Activated CD4-positive, alpha-beta T cell treated with anti-CD3 and anti-CD28 coated beads, Interleukin-2, amount 50 U/mL, for 48 hours (primary cell): ENCODE measurements at places on chromosomes 16 and 17.

- DNase-seq, result no peak
Measured at GRCh38 chr16:86881861-86882273, 303.5 kb downstream of the FOXL1 start.

GRCh38 chr17:41329279-41329948 lies 13.9 kb upstream of the KRTAP17-1 start:
- DNase-seq, result peak; percentile 29

DNA sequence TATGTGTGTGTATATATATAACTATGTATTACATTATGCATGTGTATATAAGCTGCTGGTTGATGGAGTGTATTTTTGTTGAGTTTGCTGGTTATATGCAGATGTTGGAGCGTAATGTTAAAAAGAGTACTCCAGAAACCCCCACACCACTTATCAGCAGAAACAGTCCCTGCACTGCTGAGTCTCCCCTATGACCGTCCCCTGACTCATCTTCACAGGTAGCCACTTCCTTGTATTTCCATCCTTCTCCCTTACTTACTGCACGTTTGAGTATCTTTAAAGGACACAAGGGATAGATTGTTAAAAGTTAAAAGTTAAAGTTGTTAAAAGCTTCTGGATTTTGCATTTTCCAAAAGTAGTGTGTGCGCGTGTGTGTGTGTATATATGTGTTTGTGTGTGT lies 853.9 kb upstream of the EEF2KMT start:
- no peak for DNase-seq

- peak; percentile 9 for DNase-seq
Measured at GRCh38 chr17:12395733-12396354, 269.8 kb upstream of the MYOCD start.

DNA sequence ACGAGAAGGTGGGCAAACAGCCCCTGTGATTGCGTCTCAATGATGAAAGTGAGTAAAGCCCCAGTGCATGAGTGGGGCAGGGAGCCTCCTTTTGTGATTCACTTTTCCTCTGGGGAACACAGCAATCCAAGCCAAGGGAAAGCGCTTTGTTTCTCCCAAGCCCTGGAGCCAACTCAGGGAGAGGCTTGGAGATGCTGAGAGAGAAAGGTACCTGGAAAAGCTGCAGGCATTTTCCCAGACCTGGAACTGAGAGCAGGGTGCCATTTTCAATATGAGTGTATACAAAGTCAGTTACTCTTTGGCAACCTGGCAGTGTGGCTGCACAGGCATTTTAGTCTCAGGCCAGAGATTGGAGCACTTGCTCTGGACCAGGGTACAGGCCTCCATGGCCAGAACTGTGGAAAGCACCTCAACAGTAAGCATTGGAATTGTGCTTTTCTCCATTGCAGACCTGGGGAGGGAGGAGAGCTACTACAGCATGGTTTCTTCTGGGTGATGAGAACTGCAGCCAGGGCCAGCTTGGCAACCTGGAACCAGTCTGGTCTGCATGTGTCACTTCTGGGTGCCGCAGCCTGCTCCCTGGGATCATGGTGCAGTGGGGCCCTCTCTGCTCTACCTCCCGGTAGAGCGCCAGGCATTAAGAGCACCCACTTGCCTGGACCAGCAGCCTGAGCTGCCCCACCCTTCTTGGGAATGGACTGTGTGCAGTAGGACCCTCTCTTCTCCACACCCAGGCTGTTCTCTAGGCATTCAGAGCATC lies 89.0 kb upstream of the CDH5 start:
- no peak for DNase-seq

- DNase-seq, result no peak
Measured at GRCh38 chr16:61814726-61815347, 221.4 kb downstream of the CDH8 start.

DNA sequence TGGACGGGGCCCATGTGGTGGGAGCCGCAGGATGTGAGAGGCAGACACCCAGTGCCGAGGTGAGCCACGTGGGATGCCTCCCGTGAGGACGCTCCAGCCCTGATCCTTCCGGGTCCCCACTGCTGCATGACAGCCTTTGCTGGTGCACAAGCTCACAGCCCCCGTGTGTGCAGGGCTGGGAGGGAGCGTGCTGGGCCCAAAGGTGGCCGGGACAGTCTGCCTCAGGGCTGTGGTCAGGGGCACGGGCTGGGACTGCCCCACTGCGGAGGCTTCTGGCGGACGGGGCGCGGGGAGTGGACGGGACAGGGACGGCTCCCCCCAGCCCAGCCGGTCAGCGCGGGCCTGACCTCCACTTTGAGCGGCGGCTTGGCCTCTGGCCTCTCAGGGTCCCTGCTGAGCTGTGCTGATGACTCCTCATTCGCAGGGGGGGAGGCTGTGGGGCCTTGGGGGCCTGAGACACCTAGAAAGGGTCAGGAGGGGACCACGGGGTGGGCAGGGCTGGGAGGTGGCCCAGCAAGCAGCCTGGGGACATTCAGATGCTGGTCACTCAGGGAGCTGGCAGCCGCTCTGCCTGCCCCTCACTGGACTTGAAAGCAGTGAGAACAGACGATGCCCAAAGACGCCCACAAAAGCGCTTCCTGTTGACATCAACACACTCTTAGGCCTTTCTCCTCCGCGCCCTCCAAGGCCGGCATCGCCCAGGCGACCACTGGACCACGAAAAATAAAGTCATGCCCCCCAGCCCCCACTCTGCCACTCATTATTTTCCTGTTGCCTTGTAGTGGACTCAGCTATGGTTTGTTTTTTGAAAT lies 9.3 kb upstream of the METRNL start:
- no peak for DNase-seq

GRCh38 chr17:17191961-17192381 lies 14.2 kb downstream of the PLD6 start:
- DNase-seq, result no peak

GRCh38 chr17:29368926-29369325 lies 21.2 kb upstream of the TAOK1 start:
- no peak for DNase-seq

- DNase-seq, result no peak
Measured at GRCh38 chr17:17508646-17509591, 12.7 kb upstream of the RASD1 start.

DNA sequence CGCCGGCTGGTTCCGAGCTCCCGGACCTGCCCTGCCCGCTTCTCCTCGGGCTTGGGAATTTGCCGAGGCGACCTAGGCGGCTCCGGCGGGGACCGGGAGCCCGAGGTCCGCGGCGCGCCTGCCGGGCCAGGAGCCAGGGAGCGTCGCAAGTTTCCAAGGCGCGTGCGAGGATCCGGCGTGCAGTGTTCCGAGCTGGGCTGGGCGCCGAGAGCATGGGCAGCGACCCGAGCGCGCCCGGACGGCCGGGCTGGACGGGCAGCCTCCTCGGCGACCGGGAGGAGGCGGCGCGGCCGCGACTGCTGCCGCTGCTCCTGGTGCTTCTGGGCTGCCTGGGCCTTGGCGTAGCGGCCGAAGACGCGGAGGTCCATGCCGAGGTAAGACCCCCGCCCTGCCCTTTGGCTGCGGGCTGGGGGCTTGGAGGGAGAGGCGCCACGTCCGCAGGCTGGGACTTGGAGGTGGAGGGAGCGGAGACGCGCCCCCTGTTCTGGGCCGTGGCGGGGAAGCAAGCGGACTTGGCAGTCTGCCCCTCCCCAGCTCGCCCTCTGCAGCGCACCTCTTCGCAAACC lies 668 bp downstream of the MMP15 start:
- peak; percentile 15 for DNase-seq

GRCh38 chr16:17342031-17342430 lies 128.7 kb downstream of the XYLT1 start:
- DNase-seq, result no peak

DNA sequence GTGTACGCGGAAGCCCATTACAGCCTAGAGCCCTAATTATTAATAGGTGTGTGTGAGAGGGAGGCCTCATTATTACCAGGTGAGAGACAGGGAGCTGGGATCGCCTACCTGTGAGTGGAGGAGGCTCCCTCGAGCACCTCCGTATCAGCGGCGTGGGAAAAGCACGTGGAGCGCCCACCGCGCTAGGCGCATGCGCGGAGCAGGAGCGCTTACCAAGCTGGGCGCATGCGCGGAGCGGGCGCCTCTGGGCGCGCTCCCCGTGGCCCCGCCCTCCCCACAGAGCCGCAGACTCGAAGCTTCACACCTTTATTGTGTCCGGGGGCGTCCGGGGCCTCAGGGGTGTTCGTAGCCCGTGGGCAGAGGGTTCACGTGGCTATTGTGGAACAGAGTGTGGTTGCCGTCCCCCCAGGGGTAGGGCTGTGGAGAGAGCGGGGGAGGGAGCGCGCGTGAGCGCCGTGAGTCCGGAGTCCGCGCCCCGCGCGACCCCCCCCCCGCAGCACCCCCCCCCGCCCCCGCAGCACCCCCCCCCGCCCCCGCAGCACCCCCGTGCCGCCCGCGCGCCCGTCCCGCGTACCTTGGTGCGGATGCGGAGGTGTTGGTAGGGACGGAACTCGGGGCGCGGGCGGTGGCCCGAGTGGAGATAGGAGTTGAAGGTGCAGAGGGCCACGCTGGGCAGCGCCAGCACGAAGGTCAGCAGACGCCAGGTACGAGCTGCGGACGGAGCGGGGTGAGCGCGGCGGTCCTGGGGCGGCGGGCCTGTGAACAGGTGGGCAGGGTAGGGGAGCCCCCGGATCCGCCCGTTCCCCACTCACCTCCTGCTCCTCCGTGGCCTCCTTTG lies 500 bp downstream of the COX6A2 start:
- DNase-seq, result peak; percentile 38

DNA sequence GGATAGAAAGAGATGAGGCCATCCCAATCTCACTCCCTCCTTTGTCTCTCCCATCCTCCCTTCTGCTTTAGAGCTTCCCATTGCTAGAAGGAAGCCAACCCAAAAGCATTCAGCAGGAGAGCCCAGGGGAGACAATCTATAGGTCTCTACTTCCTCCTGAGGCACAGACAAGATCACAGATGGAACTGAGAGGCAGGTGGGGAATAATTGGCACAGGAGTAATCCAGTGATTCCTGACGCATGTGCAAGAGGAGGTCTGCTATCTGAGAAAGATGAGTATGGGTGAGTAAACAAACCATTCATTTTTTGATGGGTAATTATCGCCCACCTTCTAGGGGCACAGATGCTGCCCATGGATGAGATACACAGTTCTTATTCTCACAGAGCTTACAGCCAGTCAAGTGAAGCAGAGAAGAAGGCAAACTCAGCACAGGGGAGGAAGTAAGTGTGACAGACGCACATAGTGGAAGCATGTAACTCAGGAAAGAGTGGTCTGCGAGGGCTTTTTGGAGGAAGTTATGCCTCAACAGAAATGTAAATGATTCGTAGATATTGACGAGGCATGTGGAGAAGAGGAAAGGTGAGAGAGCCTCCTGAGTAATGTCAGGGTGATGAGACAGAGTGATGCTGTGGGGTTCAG lies 88.9 kb upstream of the HLF start:
- no peak for DNase-seq

GRCh38 chr17:41308251-41308917 lies 725 bp downstream of the KRTAP16-1 start:
- peak; percentile 45 for DNase-seq

GRCh38 chr17:21294321-21295035 lies 10.0 kb downstream of the MAP2K3 start:
- DNase-seq, result no peak

DNA sequence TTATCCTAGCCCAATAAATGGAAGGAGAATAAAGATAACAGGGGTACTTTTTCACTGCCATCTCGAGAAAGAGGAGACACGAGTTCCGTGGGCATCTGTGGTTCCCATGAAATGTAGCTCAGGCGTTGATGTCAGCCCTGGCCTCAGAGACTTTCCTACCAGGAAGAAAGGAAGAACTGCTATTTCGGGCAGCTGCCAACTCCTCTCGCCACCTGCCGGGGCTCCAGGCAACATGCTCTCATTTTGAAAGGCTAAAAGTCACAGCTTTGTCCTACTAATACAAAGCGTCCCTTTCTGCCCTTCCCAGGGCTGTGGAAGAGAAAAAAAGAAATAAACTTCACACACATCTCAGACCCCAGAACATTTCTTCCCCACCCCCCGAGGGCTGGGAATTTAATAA lies 65.8 kb downstream of the DHRS7C start:
- DNase-seq, result no peak

- DNase-seq, result no peak
Measured at GRCh38 chr17:63644846-63645245, 22.6 kb downstream of the MAP3K3 start.

DNA sequence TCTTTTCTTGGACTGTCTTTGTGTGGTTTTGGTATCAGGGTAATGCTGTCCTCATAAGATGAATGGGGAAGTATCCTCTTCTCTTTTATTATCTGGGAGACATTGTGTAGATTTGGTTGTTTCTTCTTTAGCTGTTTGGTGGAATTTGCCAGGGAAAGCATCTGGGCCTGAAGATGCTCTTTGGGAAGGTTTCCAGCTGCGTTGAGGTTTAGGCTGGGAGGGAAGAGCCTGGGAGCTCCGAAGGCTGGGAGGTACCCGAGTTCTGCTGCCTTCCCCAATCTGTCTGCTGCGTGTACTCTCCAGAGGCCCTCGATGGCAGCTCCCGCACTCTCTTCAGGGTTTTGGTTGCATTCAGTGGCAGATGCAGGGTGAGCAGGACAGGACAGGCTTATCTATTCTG lies 25.6 kb upstream of the CRISPLD2 start:
- DNase-seq, result no peak

DNA sequence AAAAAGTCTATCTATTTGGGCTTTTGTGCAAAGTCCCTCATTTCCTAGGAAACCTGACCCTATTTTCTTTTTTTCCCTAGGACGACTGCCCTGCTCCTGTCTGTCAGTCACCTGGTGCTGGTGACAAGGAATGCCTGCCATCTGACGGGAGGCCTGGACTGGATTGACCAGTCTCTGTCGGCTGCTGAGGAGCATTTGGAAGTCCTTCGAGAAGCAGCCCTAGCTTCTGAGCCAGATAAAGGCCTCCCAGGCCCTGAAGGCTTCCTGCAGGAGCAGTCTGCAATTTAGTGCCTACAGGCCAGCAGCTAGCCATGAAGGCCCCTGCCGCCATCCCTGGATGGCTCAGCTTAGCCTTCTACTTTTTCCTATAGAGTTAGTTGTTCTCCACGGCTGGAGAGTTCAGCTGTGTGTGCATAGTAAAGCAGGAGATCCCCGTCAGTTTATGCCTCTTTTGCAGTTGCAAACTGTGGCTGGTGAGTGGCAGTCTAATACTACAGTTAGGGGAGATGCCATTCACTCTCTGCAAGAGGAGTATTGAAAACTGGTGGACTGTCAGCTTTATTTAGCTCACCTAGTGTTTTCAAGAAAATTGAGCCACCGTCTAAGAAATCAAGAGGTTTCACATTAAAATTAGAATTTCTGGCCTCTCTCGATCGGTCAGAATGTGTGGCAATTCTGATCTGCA lies 12.9 kb downstream of the TMEM98 start:
- no peak for DNase-seq

GRCh38 chr16:72848759-72849664 lies 198.9 kb downstream of the ZFHX3 start:
- no peak for DNase-seq

- no peak for DNase-seq
Measured at GRCh38 chr17:57296231-57296630, 39.9 kb downstream of the MSI2 start.

- DNase-seq, result peak; percentile 99
Measured at GRCh38 chr17:47720754-47721533, 12.1 kb upstream of the TBX21 start.

GRCh38 chr17:36850790-36851189 lies 86.5 kb upstream of the LHX1 start:
- DNase-seq, result peak; percentile 41

- no peak for DNase-seq
Measured at GRCh38 chr17:13920413-13920812, 148.9 kb upstream of the COX10 start.
